ENCODE measurements at places on chromosomes 2 and 18.

- no peak for DNase-seq
Measured at GRCh38 chr18:25340762-25341161, 11.2 kb downstream of the ZNF521 start.

DNA sequence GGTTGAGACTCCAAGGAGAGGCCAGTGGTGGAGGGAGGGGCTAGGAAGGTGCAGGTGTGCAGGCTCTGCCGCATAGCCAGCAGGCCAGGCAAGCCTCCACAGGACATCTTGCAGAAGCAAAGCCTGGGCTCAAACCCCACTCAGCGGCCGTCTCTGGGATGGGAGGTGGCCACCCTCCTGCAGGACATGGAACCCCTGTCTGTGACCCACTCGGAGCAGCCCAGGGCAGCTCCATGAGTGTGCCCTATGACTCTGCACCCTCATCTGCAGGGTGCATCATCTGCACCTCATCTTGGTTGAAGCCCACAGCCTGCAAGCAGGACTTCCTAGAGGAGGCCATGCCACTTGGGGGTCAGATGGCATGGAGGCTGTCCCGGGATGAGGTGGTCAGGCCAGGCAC is 46.3 kb downstream of the GPC1 start:
- DNase-seq = no peak

- DNase-seq = no peak
Measured at GRCh38 chr18:21490748-21491147, 109.8 kb downstream of the ESCO1 start.

- DNase-seq = no peak
Measured at GRCh38 chr2:211159972-211160371, 603.6 kb downstream of the CPS1 start.

DNA sequence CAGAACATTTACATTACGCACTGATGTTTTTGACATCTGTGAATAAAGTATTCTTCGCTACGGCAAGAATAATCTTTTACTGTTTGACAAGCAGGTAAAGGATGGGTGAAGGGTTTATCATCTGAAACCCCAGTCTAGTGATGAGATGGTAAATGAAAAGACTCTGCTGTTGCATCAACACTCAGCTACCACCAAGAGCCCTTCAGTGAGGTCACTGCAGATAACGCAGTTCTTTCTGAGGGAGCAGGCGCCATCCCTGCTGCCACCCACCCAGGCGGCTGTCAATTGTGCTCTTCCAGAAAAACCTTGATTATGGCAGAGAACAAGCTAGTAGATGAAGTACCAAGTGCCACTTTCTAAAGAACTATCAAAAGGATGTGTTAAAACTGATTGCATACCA is 58.7 kb downstream of the ABCG8 start:
- DNase-seq = no peak

DNA sequence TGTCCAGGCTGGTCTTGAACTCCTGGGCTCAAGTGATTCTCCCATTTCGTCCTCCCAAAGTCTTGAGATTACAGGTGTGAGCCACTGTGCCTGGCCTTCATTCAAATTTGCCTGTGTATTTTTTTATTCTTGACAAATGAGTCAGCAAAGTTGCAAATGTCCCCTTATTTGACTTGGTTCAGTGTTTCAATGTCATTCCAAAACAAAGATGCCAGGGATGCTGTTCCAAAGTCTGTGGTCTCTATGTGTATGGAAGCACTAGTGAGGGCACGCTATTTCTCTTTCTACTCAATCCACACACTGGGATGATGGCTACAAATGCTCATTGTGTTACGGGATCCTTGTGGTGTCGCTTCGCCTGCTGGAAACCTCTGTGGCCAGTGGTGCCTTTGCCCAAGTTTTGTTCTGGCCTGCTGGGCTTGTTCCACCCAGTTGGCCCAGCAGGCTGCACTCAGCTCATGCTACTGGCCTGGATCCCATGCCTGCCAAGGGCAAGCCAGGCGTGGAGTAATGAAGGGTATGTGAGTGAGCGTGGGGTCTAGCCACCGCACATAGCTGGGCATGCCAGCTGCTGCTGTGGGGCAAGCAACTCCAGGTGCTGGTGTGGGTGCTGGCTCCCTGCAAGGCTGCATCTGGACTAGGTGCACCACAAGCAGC is 35.6 kb downstream of the FBXO48 start:
- no peak for DNase-seq
